ENCODE measurements at places on chromosomes 1 and 21.

- DNase-seq = no peak
Observed at GRCh38 chr1:30111431-30111830, 612.0 kb downstream of the MATN1 start.

DNA sequence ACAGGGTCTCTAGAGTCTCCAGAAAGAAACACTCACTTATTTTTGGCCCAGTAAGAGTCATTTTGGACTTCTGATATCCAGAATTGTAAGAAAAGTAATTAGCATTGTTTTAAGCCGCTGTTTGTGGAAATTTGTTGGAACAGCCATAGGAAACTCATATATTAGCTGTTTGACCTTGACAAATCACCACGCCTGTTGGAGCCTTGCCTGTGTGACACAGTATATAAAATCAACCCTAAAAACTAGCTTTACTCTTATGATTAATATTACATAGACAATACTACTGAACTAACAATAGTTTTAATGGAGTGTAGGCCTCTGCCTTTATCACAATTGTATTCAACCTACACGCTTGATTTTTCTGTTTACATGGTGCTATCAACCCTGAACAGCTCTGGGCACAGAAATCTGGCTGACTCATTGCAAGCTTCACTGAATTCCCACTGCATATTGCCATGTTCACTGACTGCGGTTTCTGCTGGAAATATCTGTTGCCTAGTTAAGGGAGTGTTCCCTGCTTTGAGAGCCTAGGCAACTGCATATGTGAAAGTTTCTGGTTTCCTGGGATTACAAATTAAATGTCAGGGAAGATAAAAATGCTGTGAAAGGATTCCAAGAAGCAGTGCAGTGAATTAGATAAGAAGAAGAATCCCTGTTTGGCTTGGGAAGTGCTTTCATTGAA is 419.5 kb upstream of the DEPDC1 start:
- DNase-seq = no peak

- DNase-seq = no peak
Observed at GRCh38 chr1:1758059-1758621, 20.1 kb downstream of the NADK start.

DNA sequence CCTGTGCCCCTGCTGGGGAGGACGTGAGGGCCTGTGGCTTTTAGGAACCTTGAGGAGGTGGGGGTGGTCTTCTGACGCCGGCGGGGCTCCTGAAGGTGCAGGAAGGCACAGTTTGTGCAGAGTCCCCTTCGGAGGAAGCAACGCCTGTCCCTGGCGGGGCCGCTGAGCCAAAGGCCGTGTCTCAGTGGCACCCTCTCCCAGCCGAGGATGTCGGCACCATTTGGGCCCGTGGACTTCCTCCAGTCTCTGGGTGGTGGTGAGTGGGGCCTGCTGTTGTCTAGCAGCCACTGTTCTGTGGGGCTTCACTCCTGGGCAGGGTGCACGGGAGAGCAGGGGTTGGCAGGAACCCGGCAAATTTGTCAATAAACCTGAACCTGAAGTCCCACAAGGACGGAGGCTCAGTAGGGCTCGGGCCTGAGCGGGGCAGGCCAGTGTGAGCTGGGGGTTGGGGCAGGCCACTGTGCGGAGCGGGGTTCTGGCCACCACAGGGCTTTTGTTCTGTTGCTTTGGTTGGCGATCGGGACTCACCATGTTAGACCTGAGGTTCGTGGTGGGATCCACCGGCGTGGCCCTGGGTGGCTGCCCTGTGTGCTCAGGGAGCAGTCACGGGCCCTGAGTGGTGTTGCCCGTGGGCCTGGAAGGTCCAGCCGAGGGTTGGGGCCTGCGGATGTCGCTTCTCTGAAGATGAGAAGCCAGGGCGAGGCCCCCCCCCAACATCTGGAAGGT is 64.8 kb downstream of the SKI start:
- DNase-seq = no peak

DNA sequence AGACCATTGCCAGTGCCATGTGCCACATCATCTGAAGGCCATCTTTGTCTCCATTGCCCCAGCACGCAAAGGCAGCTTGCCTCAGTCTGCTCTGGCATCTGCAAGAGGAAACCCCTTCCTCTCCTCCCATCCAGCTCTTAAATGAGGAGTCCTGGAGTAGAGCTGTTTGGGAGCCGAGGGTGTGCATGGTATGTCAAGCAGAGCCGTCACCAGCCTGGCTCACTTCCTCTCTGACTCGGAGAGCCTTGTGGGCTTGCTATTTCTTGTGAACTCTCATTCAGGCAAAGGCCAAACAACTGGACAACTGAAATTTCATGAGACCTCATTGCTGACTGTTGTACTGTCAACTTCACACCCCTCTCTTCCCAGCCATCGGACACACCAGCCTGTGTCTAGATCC is 143.9 kb downstream of the SIPA1L2 start:
- no peak for DNase-seq

GRCh38 chr21:33736569-33736968 is 94.3 kb downstream of the ITSN1 start:
- DNase-seq = no peak

- no peak for DNase-seq
Observed at GRCh38 chr1:62637392-62638105, 40.2 kb downstream of the ANGPTL3 start.

DNA sequence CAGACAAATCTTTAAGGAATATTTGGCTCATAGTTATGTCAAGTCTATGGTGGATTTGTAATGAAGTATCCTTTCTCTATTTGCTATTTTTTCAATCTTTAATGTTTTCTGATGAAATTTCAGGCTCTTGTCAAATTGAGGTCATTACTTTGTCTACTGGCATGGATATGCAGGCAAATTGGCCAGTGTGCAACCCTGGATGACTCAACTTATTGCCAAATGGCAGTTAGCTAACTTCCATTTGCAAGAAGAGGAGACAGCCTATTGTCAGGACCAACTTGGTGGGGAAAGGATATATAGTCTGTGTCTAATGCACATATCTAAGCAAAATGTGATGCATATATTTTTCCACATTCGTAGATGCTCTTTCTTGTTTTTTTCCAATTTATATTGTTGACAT is 530.5 kb downstream of the PTBP2 start:
- no peak for DNase-seq

DNA sequence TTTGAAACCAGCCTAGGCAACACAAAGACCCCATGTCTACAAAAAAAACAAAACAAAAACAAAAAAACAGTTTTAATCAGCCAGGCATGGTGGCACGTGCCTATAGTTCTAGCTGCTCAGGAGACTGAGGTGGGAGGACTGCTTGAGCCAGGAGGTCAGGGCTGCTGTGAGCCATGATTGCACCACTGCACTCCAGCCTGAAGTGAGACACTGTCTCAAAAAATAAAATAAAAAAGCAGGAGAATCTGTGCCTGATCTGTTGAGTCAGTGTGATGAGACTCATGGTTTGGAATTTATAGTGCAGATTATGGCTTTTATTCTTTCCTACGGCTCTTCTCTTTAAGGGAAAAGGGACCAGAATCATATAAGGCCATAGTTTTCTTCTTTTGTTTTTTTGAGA is 16.5 kb downstream of the TRIT1 start:
- DNase-seq = no peak

- peak; percentile 20 for DNase-seq
Observed at GRCh38 chr1:178541829-178542553, 29.1 kb downstream of the TEX35 start.

DNA sequence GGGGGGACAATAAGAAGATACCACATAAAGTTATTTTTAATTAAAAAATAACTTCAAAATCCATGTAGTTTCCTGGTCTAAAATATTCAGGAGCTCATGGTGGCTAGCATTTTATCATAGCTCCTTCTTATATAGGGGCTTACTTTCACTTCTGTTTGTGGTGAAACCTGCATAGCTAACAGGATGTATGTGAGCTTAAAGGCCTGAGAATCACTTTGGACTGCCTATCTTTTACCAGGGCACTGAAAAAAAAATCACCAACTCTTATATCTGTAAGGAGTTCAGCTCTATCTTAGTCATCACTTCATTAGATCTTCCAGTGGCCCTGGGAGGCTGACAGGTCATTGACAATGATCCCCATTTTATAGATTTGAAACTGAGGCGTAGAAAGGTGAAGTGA is 21.3 kb downstream of the UROD start:
- DNase-seq = no peak

DNA sequence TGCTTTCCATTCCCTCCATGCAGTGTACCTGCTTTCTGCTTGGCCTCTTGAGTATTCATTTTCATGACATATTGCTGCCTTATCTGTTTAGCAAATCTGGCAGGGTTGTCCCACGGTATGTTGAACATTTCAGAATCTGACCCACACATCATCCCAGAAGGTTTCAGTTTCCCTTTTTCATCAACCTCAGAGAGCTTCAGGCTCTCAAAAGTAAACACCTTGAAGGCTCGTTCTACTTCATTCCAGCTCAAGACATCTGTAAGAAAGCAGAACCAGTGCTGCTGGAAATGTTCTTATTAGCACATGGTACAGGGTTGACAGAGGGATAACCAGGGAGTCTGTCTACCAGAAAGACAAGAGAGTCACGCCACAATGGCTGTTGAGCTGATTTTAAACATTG is 103.6 kb downstream of the SPAG17 start:
- no peak for DNase-seq

- no peak for DNase-seq
Observed at GRCh38 chr1:36320291-36320761, 3.1 kb downstream of the EVA1B start.

DNA sequence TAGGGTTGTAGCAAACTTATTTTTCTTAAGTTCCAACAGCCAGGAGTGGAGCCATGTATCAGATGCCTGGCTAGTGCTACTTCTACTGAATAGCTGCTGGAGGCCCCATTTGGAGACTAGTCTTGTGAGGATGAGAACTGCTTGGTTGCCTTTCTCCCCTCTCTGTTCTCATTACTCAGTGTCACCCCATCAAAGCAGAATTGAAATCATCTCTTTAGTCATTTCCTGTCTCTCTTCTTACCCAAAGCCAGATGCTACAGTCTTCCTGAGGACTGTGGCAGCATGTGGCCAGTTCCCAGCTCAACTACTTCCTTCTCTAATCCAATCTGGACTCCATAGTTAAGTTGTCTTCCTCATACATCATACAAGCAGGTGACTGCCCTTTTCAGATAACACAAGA is 197.5 kb downstream of the BRINP2 start:
- DNase-seq = no peak

DNA sequence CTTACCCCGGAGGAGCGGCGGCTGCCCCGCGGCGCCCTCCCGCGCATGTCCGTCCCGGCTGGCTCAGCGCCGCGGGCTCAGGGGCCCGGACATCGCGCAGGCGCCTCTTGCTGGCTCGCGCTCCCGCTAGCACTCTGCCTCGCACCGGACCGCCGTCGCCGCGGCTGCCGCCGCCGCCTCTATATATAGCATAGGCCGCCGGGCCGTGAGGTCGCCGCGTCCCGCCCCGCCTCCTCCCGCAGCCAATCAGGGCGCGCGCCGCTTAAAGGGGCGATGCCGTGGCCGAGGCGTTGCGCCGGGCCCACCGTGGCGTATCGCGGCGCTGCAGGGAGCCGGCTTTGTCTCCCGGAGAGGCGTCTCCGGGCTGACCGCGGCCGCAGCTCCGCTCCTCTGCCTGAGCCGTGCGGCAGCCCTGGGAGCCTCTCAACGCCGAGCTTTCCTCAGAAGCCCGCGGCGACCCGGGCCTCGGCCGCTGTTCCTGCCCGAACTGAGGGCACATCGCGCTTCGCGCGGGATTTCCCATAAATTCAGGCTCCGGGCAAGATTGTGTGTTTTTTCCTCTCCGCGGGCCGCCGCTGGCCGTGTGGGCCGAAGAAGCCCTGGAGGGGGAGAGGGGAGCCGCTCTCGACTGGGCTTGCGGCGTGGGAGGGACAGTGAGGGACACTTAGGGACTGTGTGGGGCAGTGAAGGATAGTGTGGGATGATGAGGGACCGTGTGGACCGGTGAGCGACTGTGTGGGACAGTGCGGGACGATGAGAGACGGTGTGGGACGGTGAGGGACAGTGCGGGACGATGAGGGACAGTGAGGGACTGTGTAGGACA is at the start of gene ERRFI1:
Gene ERRFI1, minus strand, starts transcription at position 157 of the 823 bp plus-strand sequence. CDS start 10,690 bp downstream, outside the sequence.
- peak; percentile 85 for DNase-seq

DNA sequence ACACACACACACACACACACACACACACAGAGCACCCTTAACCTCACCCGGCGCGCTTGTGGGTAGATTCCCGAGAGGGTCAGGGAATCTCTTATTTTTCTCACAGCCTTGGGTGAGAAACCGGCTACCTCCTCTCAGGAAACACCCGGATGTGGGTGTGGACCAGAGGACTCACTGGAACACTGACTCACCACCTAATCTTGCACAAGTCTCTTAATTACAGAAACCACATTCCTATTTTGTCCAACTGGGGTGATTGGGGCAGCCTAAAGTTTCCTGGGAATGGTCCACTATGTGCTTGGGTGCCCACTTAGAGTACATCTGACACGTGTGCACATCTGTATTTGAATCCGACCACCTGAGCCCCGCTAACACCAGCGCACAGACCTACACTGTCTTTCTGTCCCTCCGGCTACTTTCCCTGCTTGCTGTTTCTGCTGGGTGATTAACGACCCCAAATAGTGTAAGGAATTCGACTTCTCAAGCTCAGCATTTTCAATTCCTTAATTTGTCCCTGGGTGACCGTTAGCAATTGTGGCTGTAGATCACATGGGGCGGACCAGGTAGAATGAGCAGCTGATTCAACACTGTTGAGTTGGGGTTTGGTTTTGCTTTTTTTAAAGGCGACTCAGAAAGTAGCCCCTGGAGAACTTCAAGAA is 14.0 kb upstream of the TBX15 start:
- no peak for DNase-seq

- DNase-seq = no peak
Observed at GRCh38 chr1:36211841-36212240, 12.4 kb upstream of the THRAP3 start.

GRCh38 chr1:54949053-54949452 is 31.4 kb upstream of the TMEM61 start:
- no peak for DNase-seq

Measured in activated CD4-positive, alpha-beta T cell treated with anti-CD3 and anti-CD28 coated beads, Interleukin-2, amount 50 U/mL, for 1 hour (primary cell).